Activated T-cell treated with anti-CD3 and anti-CD28 coated beads, Interleukin-2, amount 50 U/mL, for 48 hours (primary cell): ENCODE measurements at places on chromosomes 6 and 20.
A peak's percentile ranks its signal among the peaks of the same experiment; 100 is the strongest.

GRCh38 chr20:46312075-46312944, 4.0 kb upstream of the CDH22 start:
- DNase-seq, result no peak

DNA sequence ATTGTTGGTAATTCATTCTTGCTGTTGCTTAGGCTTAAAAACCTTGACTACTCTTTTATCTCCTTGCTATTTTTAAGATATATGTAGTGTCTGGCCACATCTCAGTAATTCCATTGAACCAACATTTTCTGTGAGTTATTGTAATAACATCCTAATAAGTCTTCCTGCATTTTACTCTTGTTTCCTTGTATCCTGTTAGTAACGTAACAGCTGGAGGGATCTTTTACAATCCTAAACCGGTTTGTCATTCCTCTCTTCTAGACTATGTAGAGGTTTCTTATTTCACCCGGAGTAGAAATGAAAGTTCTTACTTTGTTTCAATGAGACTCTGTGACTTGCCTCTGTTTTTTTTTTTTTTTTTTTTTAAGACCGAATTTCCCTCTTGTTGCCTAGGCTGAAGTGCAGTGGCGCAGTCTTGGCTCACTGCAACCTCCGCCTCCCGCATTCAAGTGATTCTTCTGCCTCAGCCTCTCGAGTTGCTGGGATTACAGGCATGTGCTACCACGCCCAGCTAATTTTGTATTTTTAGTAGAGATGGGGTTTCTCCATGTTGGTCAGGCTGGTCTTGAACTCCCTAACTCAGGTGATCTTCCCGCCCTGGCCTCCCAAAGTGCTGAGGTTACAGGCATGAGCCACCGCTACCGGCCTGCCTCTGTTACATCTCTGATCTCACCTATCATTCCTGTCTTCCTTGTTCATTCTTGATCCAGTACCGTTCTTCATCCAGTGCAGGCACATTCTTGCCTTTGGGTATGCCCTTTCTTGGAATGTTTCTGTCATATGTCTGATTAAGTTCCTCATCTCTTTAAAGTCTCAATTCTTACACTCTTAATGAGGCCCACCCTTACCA, 44.7 kb downstream of the NCOA3 start:
- no peak for DNase-seq

- no peak for DNase-seq
Measured at GRCh38 chr20:58478141-58478805, 36.9 kb downstream of the APCDD1L start.

- no peak for DNase-seq
Measured at GRCh38 chr6:150881911-150882481, 16.5 kb downstream of the MTHFD1L start.

- DNase-seq, result no peak
Measured at GRCh38 chr6:149414009-149414408, 13.9 kb downstream of the SUMO4 start.

GRCh38 chr6:161033667-161034066, 42.1 kb downstream of the MAP3K4 start:
- DNase-seq, result no peak

DNA sequence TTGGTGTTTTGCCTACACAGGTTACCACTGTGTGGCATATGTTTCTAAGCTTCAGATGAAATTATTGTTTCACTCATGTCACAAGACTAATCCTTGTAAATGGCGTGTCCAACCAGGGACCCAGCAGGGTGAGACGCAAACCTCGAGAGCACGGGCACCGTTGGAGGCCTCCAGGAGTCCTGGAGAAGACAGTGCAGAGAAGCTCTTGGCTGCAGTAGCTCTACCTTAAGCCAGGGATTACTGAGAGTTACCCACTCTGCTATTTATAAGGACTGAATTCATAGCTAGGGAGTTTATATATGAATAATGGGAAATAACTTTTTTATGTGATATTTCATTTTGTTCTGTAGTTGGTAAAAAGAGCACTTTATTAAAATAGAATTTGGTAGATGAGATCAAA, 137.4 kb downstream of the SLC24A3 start:
- no peak for DNase-seq

GRCh38 chr6:105691971-105692370, 289.1 kb upstream of the PREP start:
- no peak for DNase-seq

DNA sequence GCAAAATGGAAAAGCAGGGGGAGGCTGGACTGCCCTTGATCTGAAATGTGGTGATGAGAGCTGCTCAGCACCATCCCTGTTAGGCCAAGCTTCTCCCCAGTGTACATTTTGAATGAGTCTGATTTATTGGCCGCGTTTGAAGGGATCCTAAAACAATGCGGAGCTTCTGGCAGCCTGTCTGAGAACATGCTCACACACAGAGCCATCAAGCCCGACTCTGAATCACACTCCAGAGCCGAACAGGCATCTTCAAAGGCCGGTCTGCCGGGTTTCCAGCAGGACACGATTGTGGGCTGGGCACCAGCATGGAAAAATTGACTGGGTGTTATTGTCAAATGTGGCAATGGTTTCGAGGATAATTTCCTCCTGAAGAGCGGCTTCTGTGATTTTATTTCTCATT, 235.9 kb downstream of the TFAP2C start:
- DNase-seq, result no peak

DNA sequence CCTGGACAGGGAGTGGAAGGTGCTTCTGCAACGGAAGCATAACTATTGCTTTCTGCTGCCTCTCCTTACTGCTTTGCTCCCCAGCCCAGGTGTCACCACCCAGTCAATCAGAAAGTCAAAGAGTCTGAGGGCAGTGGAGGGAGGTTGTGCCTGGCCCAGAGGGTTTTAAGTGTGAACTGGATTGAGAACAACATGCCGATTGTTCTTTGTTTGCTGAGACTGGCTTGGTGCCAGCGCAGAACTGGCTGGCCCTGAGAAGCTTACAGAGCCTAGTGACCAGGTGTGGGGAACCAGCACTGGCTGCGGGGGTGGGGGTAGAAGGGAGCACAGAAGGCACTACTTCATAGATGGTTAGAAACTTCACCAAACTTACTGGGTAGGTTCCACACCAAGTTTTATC, 31.1 kb upstream of the ENPP4 start:
- no peak for DNase-seq

DNA sequence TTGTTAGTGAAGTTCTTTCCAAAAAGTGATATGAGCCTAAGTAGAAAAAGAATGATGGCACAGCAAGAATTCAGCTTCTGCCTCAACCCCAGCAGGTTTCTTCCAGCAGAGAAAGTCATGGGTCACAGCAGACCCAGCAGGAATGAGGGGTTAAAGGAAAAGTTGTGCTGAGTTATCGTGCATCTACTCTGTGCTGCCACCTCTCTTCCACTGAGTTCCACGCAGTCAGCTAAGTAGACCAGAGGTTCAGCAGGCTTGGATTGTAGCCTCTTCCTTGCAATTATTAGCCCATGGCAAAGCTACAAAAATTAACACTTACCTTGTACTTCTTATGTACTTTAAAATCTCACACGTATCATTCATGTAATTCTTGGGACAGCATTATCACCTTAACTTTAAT, 510.8 kb downstream of the PTPRT start:
- DNase-seq, result no peak

DNA sequence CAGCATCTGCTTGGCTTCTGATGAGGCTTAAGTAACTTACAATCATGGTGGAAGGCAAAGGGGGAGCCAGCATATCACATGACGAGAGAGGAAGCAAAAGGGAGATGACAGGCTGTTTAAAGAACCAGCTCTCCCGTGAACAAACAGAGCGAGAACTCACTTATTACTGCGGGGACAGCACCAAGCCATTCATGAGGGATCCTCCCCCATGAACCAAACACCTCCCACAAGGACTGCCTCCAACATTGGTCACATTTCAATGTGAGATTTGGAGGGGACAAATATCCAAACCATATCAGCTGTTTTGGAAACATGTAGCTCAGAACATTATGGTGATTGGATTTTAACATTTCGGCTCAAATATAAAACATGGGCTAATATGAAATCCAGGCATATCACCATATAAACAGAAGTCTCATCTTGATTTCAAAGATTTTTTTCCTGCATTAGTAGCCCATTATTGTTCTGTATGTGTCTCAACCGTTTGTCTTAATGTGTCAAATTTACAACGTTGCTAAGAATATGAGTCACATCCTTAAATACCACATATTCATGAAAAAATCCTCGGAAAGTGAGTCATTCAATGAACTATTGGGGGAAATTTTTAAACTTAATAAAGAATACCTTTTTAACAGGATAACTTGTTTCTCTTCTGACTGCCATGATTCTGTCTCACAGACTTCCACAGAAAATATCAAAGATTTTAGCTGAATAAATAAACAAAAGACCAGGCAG, 894.3 kb downstream of the TFAP2A start:
- no peak for DNase-seq

DNA sequence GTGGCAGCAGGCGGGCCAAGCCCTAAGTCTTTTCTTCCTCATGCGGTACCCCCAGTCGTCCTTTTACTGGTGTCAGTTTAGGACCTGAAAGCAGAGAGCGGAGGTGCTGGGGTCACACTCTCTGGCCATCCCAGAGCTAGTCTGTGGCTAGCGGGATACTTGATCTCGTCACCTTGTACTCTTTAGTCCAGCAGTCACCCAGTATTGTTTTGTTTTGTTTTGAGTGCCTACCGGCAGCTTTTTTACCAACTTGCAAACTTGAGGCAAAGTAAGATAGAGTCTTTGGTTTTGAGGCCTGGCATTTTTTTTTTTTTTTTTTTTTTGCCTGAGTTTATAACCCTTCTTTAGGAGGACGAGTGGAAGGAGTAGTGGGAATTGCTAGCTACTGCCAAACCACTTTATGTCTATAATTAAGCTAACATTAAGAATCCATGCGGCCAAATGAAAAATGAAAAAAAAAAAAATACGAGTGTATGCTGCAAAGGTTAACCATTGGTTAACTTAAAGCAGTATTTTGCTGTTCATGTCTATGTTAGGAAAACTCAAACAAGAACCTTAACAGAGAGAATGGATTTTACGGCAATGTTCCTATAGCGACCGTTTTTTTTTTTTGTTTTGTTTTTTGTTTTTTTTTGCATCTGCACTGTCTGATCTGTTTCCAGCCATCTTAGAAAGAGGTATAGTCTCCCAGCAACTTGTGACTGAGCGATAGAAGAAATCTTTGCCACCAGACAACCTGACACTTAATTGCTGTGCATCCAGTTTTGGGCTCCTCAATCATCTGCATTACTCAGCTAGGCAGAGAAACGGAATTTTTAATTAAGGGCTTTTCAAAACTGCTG, 56.9 kb downstream of the FAM217A start:
- DNase-seq, result no peak

DNA sequence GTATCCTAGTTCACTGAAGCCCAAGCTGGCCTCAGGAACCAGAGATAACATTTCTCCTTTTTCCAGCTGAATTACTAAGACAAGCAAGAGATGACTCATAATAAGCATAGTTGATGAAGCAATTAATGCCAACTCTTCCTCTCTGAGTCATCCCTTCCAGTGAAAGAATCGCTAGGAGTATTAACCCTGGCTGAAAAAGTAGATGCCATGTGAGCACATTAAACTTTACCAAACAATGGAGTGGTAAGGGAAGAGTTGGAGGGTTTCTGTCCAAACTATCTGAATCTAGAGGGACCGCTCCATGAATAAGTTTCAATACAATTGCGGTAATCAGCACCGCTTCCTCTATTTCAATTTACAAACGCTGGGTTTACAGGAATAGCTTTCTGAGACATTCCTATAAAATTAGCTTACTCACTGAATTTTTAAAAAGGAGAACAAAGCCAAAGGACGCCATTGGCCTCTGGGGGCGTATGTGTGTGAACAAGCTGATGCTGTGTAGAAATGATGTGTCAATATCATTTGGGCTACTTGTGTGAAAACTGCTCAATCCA, 48.3 kb downstream of the ATXN1 start:
- no peak for DNase-seq

DNA sequence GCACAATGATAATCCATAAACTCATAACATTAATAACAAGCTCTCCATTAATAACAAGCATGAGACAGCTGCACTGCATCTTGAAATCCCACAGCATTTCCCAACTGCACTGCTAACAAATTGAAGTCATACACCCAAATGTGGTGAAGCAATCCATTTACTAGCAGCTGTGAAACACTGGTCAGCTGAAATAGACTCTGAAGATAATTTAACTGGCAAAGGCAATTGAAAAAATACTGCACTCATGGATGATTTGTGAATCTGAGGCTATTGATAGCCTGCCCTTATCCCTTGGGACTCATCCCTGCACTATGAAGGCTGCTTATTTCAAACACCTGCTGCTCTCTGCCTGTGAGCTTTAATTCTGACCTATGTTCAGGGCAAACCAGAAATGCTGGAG, 49.1 kb upstream of the PLCB1 start:
- DNase-seq, result no peak

DNA sequence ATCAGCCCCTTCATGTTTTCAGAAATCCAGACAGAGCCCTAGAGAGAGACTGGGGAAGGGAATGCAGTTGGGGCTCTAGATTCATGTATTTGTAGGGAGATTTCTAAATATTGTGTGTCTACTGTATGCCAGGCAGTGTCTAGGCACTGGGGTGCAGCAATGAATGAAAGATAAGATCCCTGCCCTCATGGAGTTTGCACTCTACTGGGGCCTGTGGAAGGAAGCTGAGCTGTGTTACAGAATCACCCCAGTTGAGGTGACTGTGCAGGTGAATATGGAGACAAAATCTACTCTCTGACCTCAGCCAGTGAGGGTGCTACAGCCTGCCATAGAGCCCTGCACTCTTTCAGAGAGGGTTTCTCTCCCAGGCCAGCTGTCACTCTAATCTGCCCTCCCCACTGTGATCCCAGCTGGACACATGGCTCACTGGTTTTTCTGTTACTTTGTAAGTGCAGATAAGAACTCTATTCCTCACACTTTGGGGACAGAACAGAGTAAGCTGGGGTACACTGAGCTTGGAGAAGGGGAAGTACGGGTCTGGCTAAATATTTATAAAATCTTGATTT, 69.2 kb upstream of the E2F3 start:
- no peak for DNase-seq

- DNase-seq, result no peak
Measured at GRCh38 chr6:34603707-34604106, 47.6 kb upstream of the SPDEF start.

DNA sequence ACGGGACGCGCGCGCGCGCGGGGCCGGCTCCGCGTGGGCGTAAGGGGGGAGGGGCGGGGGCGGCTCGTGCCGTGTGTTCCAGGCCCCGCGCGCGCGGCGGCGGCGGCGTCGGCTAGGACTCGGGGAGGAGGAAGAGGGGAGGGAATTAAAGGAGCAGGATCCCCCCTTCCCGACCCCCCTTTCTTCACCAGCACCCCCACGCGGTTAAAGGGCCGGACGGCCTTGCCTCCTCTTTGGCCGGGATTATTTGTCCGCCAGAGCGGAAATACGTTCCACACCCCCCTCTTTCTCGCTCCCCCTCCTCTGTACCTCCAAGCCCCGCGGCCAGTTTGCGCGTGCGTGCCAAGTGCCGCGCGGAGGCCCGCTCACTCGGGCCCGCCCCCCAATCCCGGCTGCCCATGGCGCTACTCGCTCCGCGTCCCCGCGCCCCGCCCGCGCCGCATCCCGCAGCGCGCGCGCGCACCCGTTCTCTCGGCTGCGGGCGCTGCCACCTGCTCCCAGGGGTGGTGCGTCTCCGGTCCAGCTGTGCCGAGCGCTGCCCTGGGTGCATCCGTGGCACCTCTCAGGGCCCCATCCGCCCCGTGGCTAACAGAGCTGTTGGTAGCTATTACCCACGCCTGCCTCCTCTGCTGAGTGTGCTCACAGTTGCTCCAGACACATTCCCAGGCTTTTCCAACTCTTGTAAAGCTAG, at the start of gene ZBTB12:
Gene ZBTB12 (minus strand): TSS at position 134 of the 691 bp plus-strand sequence. CDS start 781 bp downstream, outside the sequence.
- DNase-seq, result peak; percentile 87
